Stimulated activated CD8-positive, alpha-beta memory T cell treated with anti-CD3 and anti-CD28 coated beads, Interleukin-12 subunit alpha, Interleukin-12 subunit beta, amount 100 ng/mL, for 1 hour (primary cell): ENCODE measurements at places on chromosomes 4 and X.

GRCh38 chrX:67523932-67524331, 19.9 kb upstream of the AR start:
- DNase-seq: no peak

DNA sequence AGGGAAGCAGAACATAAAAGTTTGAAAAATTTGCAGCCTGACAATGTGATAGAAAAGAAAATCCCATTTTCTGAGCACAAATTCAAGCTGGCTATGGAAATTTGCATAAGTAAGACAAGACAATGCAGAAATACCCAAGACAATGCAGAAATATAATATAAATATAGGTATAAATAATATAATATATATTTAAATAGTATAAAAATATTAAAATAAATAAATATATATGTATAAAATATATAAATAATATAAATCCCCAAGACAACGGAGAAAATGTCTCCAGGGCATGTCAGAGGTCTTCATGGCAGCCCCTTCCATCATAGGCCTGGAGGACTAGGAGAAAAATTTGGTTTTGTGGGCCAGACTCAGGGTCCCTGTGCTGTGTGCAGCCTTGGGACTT, 125.0 kb upstream of the AADAT start:
- DNase-seq: no peak

GRCh38 chr4:40157436-40157835, 39.4 kb upstream of the RHOH start:
- DNase-seq: no peak

DNA sequence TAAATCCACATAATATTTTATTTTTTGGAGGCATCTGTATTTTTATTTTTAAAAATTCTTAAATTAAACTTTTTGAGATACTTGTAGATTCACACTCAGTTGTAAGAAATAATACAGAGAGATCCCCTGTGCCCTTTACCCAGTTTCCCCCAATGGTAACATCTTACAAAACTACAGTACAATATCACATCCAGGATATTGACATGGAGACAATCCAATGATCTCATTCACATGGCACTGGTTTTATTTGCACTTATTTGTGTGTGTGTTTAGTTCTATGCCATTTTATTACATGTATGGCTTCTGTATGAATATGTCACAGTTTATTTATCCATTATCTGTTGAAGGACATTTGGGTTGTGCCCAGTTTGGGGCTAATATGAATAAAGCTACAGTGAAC, 35.5 kb upstream of the EIF1AX start:
- no peak for DNase-seq

GRCh38 chrX:2960861-2961515, 31.8 kb upstream of the ARSD start:
- no peak for DNase-seq

DNA sequence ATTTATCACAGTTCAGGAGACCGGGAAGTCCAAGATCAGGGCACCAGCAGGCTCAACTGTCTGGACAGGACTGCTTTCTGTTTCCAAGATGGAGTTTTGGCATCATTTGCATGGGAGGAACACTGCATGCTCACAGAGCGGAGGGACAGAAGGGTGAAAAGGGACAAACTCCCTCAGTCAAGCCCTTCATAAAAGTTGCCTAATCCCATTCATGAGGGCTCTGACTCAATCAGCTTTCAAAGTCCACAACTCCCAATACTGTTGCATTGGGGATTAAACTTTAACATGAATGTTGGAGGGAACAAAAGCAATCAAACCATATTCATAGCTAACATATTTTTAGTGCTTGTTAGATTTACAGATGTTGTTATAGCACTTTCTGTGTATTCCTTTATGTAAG, 158.9 kb upstream of the MAD2L1 start:
- no peak for DNase-seq
